ENCODE measurements at places on chromosomes 13 and 19.

GRCh38 chr13:43773602-43774001 is 13.2 kb downstream of the ENOX1 start:
- DNase-seq, result no peak

- no peak for DNase-seq
Observed at GRCh38 chr19:3694361-3695123, 5.7 kb downstream of the PIP5K1C start.

DNA sequence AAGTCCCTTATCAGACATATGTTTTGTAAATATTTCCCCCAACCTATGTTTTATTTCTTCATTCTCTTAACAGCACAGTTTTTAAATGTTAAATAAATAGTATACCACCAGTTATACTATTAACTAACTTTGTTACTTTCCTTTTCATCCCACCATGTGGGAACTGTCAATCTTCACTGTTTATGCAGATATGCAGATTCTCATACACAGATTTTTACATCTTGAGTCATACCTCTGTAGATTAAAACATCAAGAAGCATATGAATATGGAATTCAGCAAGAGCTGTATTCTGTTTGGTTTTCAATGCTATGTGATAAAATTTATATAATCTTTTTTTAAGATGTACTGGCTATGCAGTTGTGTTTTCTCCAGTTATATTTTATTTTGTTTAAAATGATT is 566.3 kb downstream of the LIG4 start:
- DNase-seq, result no peak

DNA sequence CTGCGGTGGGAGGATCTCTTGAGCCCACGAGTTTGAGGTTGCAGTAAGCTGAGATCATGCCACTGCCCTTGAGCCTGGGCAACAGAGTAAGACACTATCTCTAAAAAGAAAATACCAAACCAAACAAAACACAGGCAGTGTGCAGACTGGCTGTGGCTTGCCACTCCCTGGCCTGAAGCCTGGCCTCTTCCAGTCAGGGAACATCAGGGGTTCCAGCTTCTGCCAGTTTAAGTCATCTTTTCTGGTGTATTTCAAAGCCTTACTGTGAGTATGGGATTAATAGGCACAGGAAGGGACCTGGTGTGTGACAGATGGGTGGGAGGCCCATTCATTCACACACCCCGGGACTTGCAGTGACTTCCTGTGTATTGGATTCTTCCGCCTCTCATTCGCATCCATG is 27.0 kb upstream of the F2RL3 start:
- DNase-seq, result no peak

DNA sequence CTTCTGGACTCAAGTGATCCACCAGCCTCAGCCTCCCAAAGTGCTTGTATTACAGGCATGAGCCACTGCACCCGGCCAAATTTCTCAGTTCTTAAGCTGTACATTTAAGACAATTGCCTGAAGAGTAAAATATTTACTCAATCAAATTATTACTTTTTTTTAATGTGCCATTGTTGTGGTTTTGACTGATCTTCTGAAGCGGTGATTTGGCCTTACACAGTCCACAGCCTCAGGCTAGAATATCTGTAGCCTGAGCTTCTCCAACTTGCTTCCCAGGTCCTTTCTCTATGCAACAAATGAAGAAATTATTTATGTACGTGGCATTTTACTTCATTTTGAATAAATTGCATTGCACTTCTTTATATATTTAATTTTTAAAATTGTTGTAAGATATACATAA is 281.3 kb downstream of the KLF5 start:
- no peak for DNase-seq

DNA sequence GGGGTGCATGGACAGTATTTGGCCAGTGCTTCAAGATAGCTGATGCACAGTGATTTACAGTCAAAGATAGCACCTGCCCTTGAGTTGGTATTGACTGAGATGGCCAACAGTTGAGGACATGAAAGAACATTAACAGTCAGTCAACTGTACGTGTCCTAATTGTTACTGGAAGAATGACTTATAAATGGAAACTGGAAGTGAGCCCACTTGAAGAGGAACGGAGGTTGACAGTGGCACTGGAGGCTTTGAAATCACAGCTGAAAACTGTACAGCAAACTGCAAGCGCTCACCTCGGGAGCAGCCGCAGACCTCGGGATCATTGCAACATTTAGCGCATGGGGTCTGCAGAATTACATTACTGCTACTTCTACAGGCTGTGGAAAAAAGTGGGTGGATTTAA is 77.1 kb downstream of the GGACT start:
- DNase-seq, result no peak

DNA sequence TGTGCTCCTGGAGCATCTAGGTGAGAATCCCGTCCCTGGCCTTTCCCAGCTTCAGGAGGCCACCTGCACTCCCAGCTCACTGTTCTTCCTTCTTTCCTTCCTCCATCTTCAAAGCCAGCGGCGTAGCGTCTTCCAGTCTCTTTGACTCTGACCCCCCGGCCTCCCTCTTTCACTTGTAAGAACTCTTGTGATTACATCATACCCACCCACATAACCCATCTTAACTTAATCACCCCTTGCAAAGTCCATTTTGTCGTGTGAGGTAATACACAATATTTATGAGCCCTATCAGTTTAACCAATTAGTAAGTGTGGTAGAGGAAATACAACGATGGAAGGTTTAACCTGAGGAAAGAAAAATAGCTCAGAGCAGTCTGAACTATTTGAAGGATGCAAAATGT is 4.6 kb upstream of the CDC16 start:
- no peak for DNase-seq

GRCh38 chr13:97938706-97939475 is 14.6 kb upstream of the IPO5 start:
- DNase-seq, result no peak

DNA sequence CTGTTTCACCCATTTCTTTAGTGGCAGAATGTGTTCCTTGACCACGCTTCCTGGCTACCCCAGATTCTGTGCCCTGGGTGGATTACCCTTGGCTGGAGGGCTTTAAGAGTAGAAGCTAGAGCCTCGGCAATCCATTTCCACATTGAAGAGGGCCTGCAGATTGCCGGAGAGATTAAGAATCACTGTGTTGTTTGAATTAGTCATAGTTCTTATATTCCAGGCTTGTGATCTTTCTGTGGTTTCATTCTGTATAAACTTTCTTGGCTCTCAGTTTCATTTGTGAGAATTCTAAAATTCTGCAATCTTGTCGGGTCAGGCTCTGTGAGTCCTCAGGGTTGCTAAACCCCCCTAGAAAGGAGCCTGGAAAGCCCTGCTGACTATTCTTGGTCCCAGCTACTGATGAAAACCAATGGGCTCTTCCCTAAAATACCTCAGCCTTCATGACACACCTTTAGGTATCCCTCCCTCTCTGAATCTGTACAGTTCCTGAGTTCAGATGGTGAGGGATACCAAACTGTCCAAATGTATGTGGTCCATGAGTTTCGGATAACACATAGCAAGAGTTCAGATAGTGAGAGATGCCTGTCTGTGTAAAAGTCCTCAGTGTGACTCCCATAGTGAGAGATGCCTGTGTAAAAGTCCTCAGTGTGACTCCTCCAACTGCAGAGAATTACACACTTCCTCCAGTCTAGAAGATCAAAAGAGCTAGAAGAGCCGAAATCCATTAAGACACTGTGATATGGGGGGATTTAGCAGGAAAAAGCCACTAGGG is 4.3 kb downstream of the PHF11 start:
- DNase-seq, result peak; percentile 22

DNA sequence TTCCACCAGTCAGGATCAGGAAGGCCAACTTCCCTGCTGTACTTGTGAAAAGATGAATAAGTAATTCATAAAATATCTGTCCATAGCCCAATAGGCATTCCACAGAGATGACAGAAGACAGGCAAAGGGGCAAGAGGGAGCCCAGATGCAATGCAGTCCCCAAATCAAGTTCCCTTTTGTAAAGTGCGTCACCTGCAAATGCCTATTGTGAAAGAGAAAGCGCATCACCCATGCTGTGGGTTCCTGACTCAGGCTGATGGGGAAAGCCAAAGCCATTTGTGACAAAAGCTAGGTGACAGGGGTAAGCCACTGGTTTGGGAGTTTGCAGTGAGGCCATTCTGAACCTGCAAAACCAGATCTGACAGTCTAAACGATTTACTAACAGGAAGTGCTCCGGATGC is 157.5 kb upstream of the ZNF536 start:
- peak; percentile 61 for DNase-seq

GRCh38 chr13:78841358-78841963 is 182.5 kb upstream of the OBI1 start:
- DNase-seq, result no peak

DNA sequence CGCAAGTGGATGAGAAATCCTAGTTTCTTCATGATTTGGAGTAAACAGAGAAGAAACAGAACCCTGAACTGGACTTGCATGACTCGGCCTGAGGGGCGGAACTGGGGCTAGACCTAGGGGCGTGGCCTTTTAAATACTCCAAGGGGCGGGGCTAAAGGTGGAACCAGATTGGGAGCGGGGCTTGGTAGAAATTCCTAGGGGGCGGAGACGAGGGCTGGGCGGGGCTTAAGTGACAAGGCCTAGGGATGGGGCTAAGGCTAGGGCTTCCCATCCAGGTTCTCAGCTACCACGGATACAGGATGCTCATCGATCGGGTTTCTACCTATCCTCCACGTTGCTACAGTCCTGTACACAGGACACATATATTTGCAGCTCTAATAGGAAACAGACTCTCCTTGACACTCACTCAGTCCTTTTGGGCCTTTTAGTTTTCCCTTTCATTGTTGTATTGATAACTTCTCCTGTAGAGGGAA is 372 bp upstream of the ZNF699 start:
- peak; percentile 91 for DNase-seq

GRCh38 chr19:47313754-47314295 is 4.2 kb downstream of the C5AR1 start:
- no peak for DNase-seq

DNA sequence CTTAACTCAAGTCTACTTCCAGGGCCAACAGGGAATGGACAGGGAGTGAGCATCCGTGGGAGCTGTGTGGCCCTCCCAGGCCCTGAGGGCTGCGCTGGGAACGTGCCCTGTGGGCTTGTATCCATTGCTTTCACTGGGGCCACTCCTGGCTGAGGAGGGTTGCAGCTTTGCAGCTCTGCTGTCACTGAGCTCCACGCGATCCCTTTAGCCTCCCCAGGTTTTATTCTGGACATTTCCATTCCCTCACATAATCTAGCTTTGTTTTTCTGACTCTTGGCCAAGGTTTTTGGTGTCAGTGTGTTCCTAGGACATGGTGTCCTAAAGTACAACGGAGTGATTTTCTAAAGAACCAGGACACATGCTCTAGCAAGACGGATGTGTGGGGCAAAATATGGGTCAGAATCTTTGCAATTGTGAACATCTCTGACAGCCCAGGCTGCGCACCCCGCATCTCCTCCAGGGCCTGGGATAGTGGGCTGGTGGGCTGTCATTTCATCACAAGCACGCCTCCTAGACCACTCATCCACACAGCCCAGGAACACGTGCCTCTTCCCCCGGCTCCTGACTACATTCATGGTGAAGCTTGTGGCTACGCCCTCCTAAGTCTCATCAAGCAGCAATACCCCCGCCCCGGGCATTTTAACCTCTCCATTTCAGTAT is 28.0 kb downstream of the GGACT start:
- no peak for DNase-seq

DNA sequence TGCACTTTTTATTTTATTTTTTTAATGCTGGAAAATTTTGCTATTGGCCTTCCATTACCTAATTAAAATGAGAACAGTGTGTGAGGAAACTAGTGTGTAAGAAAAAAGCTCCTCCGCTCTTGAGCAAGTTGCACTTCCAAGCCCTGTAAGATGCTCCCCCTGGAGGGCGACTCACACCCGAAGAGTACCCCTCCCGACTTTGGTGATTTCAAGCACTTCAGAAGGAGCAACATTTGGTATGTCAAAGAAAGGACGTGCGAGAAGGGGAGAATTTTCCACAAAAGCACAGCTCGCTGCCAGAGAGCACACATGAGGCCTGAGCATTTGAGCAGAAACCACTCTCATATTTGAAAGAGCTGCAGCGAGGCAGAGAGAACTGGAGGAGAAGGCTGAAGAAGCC is 504.4 kb downstream of the FGF9 start:
- DNase-seq, result no peak

DNA sequence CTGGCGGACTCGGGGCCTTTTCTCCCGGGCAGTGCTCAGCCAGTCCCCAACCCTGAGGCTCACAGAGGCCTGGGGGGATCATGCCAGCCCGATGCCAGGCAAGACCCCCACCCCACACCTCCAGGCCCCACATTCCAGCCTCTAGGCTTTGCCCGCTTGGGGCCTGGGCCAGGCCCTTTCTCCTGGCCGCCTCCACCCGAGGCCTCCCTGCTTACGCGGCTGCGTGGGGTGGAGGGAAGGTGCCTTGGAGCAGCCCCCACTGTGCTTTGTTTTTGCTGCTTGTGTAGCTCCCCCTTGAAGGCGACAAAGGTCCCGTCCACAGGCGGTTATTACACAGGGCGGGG is 38.4 kb downstream of the SMIM24 start:
- DNase-seq, result no peak

DNA sequence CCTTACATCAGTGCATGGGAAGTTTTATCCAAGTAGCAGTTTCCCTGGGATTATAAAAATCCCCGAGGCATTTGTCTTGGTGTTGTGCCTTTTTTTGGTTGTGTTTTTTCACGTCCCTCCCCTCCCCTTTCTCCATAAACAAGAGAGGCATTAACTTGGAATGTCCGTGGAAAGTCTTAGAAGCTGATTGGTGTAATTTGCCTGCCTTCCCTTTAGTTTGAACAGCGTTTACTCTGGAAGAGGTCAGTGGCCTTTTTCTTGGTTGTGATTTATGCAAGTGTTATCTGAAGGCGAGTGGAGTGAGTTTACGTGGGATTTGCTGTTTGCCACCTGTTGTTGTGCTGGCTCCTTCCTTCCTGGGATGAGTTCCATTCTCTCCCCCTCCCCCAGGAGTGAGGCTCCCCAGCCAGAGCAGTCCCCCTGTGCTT is 7.2 kb downstream of the ACTN4 start:
- no peak for DNase-seq

DNA sequence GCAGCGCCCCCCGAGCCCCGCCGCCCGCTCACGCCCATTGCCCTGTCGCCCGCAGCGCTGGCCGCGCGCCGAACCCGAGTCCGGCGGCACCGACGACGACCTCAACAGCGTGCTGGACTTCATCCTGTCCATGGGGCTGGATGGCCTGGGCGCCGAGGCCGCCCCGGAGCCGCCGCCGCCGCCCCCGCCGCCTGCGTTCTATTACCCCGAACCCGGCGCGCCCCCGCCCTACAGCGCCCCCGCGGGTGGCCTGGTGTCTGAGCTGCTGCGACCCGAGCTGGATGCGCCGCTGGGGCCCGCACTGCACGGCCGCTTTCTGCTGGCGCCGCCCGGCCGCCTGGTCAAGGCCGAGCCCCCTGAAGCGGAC is 518 bp downstream of the KLF2 start:
- DNase-seq, result peak; percentile 36

- DNase-seq, result peak; percentile 24
Observed at GRCh38 chr19:20787786-20788185, 11.7 kb downstream of the ZNF66 start.

- peak; percentile 85 for DNase-seq
Observed at GRCh38 chr13:23377983-23378632, 55.4 kb downstream of the SACS start.

Data from activated naive CD4-positive, alpha-beta T cell treated with anti-CD3 and anti-CD28 coated beads for 36 hours (primary cell).